ENCODE measurements at places on chromosomes 6 and 20.

DNA sequence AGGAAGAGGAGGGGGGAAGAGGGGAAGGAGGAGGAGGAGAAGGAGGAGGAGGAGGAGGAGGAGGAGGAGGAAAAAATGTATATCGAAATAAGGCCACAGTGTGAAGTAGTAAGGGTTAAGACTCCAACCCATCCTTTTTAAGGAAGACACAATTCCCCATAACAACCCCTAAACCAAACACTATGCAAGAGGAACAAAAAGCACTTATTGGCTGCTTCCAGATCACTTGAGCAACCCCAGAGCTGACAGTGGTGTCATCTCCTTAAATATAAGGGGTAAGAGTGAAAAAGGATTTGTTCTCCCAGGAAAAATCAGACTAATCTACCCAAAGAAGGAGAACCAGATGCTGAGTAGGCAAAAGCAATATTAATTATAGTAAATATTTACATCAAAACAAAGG, 169.1 kb upstream of the SASH1 start:
- no peak for DNase-seq

DNA sequence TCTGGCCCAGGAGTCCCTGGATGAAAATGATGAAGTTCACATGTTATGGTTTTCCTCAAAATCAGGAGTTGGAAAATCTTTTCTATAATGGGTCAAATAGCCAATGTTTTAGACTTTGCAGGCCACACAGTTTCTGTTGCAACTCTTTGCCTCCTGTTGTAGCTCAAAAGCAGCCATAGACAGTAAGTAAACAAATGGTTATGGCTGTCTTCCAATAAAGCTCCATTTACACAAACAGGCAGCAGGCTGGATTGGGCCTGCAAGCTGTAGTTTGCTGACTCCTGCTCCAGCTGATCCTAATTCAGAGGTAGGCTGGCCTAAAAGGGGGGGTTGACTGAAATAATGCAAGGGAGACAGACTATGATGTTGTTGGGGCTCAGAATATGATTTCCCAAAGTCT, 33.0 kb downstream of the METTL24 start:
- DNase-seq = no peak

GRCh38 chr6:123462152-123462551, 174.6 kb downstream of the TRDN start:
- DNase-seq = no peak

DNA sequence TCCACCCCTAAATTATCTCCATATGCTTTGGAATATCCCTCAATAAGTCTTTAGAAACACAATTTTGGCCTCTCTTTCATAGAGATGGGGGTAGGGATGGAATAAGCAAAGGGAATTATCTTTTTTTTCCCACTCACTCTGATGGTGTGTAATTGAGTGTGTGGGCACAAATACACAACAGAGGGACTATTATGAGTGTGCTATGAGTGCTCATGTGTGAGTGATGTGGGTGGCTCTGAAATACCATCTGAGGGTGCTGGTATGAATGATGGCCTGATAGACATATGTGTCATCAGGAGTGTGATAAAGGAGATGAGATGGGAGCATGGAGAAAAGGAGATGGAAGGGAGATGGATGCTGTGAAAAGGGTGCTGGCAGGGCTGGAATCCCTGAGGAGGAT, 35.6 kb downstream of the GSS start:
- DNase-seq = no peak

- DNase-seq = no peak
These were observed at the start of gene BPIFB4 for GRCh38 chr20:33079259-33079658. Gene BPIFB4 (plus strand): TSS chr20:33079643. CDS start chr20:33081527, 1,884 bp downstream.

GRCh38 chr20:49343246-49343645, 65.4 kb upstream of the ZNFX1 start:
- DNase-seq = no peak
